ENCODE measurements at places on chromosomes 7 and 10. TPM values are rescaled to one million over a fixed set of nuclear protein-coding genes. Genes with fewer than 3 reads are reported as not detected.

- no peak for DNase-seq
These were observed 999 bp downstream of the TLX1 start for GRCh38 chr10:101131962-101132635.

- no peak for DNase-seq
These were observed 17.6 kb downstream of the ITGB8 start for GRCh38 chr7:20348125-20348807.

GRCh38 chr10:133379152-133379800, at the start of gene PAOX:
Gene PAOX (plus strand): TSS chr10:133379262. CDS start chr10:133379317, 55 bp downstream.
- peak; percentile 53 for DNase-seq

- DNase-seq: no peak
These were observed 51.5 kb downstream of the CCNY start for GRCh38 chr10:35387768-35388167.

GRCh38 chr7:69892790-69893189, 294.5 kb downstream of the AUTS2 start:
- no peak for DNase-seq

- no peak for DNase-seq
These were observed 85.5 kb downstream of the GLRX3 start for GRCh38 chr10:130221456-130222375.

- DNase-seq: no peak
These were observed 40.0 kb downstream of the FIGNL1 start for GRCh38 chr7:50409856-50410745.

DNA sequence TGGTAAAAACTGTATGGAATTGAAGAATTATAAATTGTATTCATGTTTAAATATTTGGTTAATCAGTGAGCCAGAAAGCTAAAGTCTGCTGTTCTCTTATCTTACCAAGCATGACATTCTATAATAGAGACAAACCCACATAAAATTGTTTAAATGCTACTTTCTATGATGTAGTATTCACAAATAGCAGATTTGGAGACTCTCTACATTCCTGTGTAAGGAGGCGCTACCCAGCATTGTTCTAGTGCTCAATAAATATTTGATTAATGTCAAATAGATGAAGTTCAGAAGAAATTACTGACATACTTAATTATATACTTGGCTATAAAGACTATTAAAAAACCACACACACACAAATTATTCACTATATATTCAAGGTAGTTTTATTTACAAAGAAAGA, 49.8 kb downstream of the DOCK4 start:
- no peak for DNase-seq

- DNase-seq: no peak
These were observed 124.5 kb upstream of the GDF10 start for GRCh38 chr10:47175181-47176123.

The CCDC136 gene
- 31.5 TPM for total RNA-seq

DNA sequence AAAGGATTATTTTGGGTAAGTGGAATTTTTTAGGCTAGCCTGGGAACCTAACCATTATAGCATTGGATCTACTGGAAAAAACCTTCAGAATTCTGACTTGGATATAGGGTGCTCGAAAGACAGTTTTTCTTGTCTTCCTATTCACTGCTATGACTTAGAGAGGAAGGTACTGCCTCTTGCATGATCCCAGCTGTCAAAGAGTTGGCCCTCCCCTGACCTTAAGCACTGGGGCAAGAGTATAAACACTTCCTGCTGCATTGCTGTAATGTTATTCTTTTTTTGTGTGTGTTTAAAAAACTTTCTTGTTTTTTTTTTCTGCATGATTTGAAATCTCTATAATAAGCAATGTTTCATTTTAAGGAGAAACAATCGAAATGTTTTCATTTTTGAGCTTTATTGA, 113.0 kb downstream of the LRMDA start:
- no peak for DNase-seq

The RSPH10B2 gene
- total RNA-seq: 0.51 TPM

DNA sequence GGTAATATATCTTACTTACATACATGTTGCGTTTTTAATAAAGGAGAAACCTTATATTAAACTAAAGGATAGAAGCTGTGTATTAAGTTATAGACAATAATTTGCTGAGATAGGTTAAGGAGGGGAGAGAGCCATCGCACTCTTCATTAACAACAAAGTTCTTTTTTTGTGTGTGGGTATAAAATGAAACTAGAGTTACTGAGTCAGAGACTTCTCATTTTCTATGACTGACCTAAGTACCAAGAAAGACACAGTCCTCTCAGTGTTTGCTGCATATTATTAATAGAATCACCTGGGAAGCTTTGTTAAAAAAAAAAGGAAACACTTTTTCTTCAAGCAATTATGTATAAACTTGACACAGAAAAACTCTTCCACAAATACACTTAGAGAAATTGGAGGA, 31.4 kb downstream of the FEZF1 start:
- no peak for DNase-seq

The PCLO gene
- 5.1 TPM for total RNA-seq

GRCh38 chr7:113071465-113071864, 15.2 kb downstream of the GPR85 start:
- DNase-seq: no peak

The MSS51 gene
- total RNA-seq: 2.0 TPM

The JAZF1 gene
- 8.5 TPM for total RNA-seq

DNA sequence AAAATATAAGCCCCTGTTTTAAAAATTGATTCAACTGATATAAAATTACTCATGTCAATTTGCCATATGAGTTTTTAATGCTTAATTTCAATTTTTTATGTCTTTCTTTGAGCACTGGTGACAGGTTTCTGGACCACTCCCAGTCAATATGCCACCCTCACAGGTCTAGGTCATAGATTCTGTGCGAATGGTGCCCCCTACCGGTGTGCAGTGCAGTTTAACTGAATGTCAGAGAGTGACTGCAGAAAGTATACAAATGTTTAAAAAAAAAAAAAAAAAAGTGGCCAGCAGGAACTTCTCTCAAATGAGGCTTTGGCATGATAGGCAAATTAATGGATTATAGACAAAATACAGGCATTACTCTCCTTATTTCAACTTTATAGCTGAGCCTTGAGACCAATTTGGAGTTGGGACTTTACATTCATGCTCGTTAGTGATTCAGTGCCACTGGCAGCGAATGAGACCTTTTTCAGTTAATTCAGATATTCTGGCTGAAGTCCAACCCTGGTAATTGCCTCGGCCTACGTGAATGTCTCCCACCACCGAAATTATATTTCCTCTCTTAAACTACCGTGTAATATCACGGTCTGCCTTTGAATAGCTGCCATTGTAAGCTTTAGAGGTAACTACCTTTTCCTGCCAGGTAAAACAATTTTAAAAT, 427.6 kb downstream of the PHTF2 start:
- peak; percentile 57 for DNase-seq

DNA sequence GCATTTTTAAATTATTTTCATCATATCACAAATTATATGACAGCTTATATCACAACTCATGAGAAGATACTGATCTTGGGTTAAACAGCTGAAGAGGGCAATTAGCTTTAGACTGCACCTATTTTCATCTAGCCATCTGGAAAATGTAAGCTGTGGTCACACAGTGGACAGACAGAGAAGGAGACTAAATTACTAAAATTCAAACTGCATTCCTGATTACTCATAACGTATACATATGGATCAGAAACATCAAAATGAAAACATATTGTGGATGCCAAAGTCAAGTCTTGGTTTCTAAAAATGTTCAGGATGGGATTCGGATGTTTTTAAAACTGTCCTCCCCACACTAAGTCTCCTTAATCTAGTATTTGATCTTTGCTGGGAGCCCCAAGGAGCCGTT, 6.6 kb downstream of the BBIP1 start:
- no peak for DNase-seq

GRCh38 chr7:156616269-156617202, 24.0 kb upstream of the RNF32 start:
- no peak for DNase-seq

The TMEM229A gene
- 0.26 TPM for total RNA-seq

- no peak for DNase-seq
These were observed 185.5 kb downstream of the SGMS1 start for GRCh38 chr10:50438049-50438936.

- DNase-seq: no peak
These were observed 90.2 kb upstream of the CHST15 start for GRCh38 chr10:124183617-124184016.

- no peak for DNase-seq
These were observed 46.0 kb downstream of the ASB4 start for GRCh38 chr7:95531605-95532219.

The HHEX gene
- total RNA-seq: 182 TPM

GRCh38 chr7:4233621-4234497, 448.2 kb upstream of the FOXK1 start:
- no peak for DNase-seq

The C10orf53 gene
- total RNA-seq: not detected

- no peak for DNase-seq
These were observed 165.1 kb downstream of the HGF start for GRCh38 chr7:81604808-81605174.

The C10orf62 gene
- not detected for total RNA-seq

DNA sequence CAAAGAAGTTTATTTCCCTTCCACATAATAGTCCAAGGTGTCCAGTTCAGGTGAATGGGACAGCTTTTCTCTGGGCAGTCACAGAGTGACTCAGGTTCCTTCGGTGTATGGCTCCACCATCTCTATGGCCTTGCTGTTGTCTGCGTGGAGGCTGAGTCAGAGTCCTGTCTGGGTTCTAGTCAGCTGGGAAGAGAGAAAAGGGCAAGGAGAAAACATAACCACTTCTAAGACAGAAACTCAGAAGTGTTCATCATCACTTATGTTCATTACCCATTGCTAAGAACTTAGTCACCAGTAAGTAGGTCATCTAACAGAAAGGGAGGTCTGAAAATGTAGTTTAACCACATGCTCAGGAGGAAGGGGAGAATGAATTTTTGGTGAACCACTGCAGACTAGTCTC, 32.4 kb upstream of the CCDC7 start:
- no peak for DNase-seq

The ZCWPW1 gene
- total RNA-seq: 2.2 TPM

- DNase-seq: no peak
These were observed 2.8 kb upstream of the CELF2 start for GRCh38 chr10:11014671-11015445.

DNA sequence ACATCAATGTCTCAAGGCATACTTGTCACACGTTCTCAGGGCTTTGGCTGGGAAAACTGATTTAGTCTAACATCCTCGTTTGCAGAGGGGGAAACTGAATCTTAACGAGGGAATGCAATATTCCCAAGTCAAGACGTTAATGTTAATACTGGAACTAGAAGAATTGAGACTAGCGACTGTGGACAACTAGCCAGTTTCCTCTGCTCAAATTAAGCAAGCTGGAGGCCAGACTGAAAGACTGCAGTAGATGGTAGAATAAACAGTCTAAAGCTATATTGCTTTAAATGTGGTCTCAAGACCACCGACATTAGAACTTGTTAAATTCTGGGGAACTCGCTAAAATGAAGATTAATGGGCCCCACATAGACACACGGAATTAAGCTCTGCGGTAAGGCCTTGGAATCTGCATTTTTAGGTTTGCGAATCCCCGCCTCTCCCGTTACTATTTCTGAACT, 639 bp upstream of the TFAM start:
- no peak for DNase-seq

- DNase-seq: no peak
These were observed 15.5 kb downstream of the ACBD5 start for GRCh38 chr10:27225011-27225590.

The AOC1 gene
- total RNA-seq: 0.41 TPM

- no peak for DNase-seq
These were observed 112.3 kb upstream of the EFCAB10 start for GRCh38 chr7:105693576-105693975.

The SAP25 gene
- total RNA-seq: 2.6 TPM

The HTR5A gene
- total RNA-seq: 0.08 TPM

The CLDN4 gene
- total RNA-seq: 1.6 TPM

The ENKUR gene
- total RNA-seq: not detected

DNA sequence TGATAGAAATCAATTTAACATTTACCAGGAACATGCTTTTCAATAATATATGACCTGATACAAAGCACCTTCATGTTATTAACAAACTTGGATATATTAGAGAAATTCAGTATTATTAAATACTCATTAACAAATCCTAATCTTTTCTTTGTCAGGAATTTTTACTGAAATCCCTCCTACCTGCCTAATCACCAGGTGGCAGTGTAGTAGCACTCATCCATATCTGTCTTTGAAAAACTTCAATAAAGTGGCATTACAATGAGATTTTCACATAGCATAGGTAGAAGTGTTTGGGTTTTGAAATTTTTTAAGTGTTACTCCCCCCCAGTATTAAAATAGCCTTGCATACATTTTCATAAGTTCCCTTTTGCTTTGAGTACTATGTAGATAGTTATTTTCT, 1246.6 kb upstream of the LRRN3 start:
- no peak for DNase-seq

GRCh38 chr7:133837224-133837623, 289.9 kb upstream of the LRGUK start:
- DNase-seq: no peak

DNA sequence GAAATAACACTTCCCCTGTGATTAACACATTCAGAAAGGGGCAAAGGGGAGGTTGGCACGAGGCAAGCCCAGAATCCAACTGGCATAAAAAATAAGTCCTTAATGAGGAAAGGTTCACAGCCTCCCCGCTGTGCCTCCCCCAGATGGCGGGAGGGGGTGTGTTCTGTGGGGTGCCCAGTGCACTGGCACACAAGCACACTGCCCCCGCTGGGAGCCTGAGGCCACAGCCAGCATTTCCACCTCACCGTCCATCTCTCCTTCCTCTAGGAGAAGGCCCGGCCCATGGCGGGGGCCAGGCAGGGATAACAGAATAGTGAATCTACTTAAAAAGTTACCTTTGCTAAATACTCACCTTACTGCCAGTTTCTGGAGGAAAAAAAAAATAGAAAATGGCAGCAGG, 43.2 kb downstream of the PRKAG2 start:
- no peak for DNase-seq

The ZNF277 gene
- total RNA-seq: 26.1 TPM

DNA sequence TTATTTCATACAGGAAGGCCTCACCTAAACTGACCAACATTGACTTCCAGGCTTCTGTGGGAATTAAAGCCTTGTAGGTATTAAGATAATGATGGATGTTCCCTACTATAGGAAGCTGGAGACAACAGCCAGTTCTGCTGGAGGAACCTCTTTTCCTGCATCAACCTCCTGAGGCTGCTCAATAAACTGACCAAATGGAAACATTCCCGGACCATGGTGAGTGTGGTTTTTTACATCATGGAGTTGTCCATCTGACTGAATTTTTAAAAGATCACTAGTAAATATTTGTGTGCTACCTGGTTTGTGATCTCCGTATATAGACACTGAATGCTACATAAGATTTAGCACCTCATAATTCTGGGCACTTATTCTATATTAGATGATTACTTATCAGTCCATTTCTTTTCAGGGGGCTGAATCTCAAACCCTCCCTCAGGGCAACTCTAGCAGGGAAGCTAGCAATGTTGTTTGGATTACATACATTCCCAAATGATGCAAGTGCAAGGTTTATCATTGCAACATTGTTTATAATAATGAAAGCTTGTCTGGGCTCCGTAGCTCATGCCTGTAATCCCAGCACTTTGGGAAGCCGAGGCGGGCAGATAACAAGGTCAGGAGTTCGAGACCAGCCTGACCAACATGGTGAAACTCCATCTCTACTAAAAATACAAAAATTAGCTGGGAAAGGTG, 21.5 kb upstream of the SMKR1 start:
- no peak for DNase-seq

GRCh38 chr7:157444843-157445135, 108.0 kb downstream of the DNAJB6 start:
- DNase-seq: no peak
